Stimulated activated CD4-positive, alpha-beta T cell treated with anti-CD3 and anti-CD28 coated beads, Interleukin-4, amount 100 ng/mL, for 24 hours (primary cell): ENCODE measurements at places on chromosomes 13 and 19.

GRCh38 chr19:38557205-38557799 is 60.5 kb downstream of the MAP4K1 start:
- peak; percentile 43 for DNase-seq

- DNase-seq = no peak
Observed at GRCh38 chr13:35470671-35471661, 5.5 kb downstream of the MAB21L1 start.

DNA sequence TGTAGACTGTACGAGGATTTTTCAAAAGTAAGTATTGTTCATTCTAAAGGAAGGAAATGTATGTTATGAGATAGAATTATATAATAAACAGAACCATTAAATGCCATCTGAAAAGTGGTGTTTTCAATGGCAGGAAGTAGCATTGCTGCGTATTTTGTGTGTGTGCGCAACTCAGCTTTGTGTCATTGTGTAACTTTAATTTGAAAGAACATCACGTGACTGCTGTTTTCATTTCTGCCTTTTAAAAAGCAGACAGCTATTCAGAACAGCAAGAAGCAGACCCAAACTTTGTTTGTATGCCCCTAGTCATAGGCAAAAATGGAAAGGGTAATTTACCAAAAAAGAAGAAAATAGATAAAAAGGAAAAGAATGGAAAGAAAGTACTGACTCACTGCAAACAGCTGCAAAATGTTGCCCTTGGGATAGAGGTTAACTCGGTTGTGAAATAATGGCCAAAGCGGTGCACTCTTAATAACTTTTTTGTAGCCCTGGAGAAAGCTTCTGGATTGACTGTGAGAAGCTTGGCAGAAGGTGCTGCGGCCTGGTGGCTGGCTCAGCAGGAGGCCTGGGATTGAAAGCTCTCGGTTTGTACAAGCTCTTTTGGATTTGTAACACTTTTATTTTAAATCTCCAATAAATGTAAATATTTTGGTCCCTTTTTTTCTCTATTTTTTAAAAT is 97.3 kb downstream of the GGACT start:
- no peak for DNase-seq

DNA sequence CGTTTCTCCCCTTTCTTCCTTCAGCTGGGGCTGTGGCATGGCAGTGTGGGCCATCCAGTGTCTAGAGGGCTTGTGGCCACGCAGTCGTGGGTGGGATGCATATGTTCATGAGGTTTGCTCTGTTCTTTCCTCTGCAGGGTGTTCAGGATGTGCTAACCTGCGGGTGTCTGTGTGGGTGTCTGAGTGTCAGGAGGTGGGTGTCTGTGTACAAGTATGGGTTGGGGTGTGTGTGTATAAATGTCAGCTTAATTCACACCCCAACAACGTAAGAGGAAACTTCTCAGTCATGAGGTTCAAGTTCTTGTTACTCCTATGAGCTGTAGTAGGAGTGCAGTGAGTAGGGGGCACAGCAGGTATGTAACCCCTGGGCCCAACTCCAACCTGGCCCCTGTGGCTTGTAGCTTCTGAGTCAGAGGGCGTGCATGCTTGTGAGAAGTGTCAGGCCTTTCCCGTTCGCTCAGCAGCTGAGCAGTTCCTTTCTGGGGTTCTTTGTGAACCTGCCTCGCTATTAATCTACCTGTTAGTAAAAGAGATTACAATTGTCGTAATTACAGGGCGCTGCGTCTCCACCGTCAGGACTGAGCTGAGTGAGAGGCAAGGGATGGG is 49.1 kb downstream of the NFIX start:
- no peak for DNase-seq

DNA sequence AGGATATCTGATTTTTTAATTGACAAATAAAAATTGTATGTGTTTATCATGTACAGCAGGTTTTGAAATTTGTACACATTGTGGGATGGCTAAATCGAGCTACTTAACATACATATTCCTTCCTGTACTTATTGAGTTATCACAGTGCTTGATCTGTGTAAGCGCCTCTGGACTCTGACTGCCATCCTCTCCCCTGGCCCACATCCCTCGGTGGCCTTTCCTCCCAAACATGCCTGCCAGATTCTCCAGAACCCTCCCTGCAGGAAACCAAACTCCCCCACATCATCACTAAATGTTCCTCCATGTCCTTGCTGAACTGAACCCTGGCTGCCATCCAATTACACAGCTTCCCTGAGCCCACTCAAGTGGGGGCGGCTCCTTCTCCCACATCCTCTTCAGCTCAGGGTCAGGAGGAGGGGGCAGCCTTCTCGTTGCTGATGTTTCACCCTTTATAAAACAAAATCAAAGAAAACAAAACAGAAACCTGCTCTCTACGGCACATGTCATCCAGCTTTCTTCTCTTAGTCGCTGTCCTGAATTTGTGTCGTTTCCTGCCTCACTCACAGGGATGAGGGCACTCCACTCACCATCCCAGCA is 97.1 kb upstream of the SPATA13 start:
- DNase-seq = no peak

GRCh38 chr19:38190793-38191192 is 33.2 kb downstream of the DPF1 start:
- DNase-seq = no peak

GRCh38 chr13:63643543-63643942 is 2227.9 kb upstream of the PCDH20 start:
- DNase-seq = no peak

- DNase-seq = no peak
Observed at GRCh38 chr13:95509521-95510310, 42.8 kb upstream of the CLDN10 start.

GRCh38 chr13:30915691-30916541 is 9.8 kb downstream of the MEDAG start:
- no peak for DNase-seq

DNA sequence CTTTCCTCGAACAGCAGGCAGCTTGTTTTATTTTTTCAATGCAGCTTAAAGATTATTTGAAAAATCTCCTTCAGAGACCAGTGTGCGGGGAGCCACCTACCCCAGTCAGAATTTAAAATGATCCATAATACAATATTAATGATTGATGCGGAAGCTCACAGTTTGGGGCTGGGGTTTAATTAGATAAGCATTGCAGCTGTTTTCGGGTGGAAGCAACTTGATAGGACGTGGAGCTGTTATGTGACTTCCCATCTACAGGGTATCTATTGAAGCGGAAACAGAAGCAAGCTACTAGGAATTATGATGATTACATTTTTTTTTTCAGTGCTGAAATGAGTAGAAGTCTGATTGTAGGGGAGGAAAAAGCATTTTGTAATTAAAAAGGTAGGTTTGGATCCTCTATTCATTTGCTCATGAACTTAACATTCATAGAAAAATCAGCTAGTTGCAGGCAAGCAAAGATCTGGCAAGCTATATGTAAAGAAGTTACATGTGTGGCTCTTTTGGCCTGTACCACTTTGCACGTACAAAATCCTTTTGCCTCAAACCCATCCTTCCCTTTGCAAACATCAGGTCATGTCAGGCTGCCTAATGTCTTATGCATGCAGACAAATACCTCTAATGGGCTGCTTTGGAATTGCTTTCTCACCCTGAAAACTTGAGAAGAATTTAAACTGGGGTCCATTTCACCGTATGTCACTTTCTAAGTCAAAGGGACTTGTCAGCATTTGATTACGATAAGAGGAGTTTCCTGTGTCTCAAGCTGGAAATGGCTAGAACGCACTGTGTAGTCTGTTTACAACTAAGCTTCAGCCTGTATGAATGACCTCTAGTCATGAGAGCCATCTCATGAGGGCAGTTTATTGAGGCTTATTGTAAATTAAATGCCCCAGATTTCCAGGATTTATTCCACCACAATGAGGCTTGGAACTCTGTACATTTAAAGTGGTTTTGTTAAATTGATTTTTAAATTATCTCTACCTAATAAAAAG is 267.1 kb upstream of the TMTC4 start:
- no peak for DNase-seq

DNA sequence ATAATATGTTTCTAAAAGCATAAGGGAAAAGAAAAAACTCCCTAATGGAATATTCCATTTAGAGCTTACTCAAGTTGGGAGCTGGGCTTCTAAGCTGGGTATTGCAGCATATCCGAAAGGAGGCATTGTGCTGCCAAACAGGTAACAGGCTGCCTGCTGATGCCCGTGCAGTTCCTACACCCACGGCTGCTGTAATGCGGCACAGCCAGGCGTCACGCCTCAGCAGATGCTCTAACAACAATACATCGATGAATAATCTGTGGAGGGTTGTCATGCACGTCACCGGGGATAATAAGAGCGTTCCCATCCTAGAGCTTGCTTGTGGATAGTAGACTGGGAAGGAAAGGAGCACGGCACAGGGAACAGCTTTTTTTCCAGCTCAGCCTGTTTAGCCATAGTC is 1582.1 kb upstream of the SLC10A2 start:
- DNase-seq = no peak

DNA sequence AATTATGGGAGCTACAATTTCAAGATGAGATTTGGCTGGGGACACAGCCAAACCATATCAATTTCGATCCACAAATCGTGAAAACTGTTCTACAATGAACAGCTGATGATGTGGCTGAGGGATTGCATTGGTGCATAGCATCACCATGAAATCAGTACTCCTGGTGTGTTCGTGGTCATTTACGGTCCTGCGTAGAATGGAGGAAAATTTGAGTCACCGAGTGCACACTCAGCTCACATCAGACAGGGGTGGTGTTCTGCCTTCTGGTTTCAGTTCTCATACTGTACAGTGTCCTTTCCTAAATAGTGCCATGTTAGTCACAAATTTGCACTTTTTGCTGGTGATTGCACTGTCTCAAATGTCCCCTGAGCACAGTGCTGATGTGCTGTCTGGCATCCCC is 39.2 kb downstream of the MYH14 start:
- no peak for DNase-seq

GRCh38 chr19:10364644-10365043 is 15.7 kb downstream of the TYK2 start:
- DNase-seq = no peak

DNA sequence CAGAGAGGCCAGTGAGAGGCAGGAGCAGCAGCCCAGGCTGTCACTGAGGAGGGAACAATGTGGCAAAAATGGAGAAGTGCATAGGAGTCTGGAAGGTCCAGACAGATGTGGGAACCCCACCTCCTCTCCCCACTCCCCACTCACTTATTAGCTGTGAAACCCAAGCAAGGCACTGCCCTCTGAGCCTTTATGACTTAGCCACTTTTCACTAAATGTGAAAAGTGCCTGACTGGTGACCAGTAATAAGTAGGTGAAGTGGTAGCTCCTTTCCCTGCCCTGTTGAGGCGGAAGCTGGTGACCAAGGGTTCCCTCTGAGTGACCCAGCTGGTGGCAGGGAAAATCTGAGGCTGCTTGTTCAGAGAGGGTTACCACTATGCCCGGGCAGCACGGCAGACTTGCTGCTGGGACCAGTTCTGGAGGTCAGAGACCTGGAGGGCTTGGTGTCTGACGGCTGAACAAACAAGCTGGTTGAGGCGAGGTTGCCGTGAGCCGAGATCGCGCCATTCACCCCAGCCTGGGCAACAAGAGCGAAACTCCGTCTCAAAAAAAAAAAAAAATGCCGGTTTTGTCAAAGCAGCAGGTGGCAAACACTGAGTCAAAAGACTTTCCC is 80.0 kb downstream of the ZNF429 start:
- no peak for DNase-seq

DNA sequence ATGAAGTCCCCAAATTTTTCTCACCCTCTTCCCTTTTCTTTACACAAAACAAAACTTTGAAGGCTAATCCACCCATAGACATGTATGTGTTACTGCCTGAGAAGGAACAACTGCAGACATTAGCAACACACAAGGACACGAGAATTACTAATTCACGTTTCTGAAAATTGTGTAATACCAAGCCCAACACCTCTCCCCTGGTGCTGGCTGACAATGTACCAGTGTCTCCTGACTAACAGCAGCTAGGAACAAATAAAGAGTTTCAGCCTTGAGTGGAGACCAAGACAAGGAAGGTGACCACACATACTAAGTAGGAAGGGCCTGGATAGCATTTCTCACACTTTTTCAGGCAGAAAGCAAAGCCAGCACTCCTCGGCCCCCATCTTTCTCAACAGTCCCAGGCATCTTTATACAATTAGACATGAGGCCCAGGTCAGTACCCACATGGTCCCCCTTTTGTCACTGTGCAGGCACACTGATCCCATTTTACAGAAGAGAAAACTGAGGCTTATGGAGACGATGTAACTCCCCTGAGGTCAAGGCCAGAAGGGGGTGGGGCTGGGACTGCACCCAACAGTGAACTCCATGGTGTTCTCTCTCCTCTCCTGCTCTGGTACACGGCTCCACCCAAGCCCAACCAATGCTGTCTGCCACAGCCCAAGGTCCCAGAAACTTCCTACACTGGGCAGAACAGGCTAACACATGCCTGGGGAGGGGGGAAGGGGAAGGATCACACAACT is 8.7 kb downstream of the BRD4 start:
- no peak for DNase-seq

- DNase-seq = no peak
Observed at GRCh38 chr13:27271570-27272096, 1.0 kb downstream of the RASL11A start.

DNA sequence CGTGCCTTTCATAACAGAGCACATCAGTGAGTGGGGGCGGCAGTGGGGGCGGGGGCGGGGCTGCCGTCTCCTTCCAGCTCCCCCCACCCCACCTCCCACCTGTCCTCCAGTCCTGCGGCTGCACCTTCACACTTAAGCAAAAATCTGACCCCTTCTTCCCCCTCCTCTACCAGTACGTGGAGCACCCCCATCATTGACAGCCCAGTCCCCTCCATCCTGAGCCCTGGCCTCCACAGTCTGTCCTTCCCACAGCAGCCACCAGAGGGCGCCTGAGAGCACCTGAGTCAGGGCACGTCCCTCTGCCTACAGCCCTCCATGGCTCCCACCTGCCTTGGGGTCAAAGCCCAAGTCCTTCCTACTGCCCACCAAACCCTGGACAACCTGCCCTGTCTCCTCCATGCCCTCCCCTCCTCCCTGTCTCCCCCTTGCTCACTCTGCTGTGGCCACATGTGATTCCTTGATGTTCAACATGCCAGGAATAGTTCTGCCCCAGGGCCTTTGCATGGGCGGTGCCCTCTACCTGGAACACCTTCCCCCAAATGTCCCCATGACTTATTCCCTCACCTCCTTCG is 4.0 kb downstream of the EBI3 start:
- peak; percentile 74 for DNase-seq

DNA sequence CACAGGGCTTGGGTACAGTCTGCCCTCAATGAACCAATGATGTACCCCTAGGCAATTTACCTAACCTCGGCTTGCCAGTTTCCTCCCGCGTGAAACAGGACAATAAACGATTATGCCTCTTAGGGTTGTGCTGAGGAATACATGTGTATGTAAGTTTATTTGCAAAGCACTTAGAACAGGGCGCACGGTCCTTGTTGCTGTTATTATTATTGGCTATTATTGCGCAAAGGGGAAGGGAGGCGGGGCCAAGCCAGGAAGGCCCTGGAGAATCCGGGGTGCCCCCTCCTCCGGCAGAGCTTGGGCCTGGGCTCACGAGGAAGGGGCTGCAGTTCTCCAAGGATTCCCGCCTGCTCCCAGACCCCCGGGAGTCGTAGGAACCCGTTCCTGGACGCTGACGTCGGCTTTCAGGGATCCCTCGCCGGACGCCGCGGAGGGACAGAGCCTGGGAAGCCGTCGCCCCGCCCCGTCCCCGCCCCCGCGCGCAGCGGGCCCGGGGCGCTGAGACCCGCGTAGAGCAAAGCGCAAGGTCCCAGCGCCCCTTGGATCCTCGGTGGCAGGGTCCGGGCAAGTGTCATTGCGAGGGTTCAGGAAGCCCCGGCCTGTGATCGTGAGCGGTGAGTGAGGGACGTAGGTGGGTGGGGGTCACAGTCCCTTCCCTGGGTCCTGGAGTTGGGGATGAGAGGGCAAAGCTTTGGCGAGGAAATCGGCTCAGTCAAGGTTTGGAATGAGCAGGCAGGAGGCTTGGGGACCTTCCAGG is at the start of gene TMEM91:
Gene TMEM91, plus strand, starts transcription at position 293 of the 757 bp plus-strand sequence. CDS start 1,777 bp downstream, outside the sequence.
- no peak for DNase-seq
